ENCODE measurements at places on chromosomes 13 and 19.

- DNase-seq = no peak
These were observed 9.8 kb downstream of the AP1M1 start for GRCh38 chr19:16207490-16208025.

GRCh38 chr13:113383089-113383488, 19.2 kb upstream of the GRTP1 start:
- DNase-seq = no peak

GRCh38 chr19:47615714-47616113, 6.8 kb downstream of the BICRA start:
- no peak for DNase-seq

- no peak for DNase-seq
These were observed 115.8 kb downstream of the KATNAL1 start for GRCh38 chr13:30191491-30192100.

DNA sequence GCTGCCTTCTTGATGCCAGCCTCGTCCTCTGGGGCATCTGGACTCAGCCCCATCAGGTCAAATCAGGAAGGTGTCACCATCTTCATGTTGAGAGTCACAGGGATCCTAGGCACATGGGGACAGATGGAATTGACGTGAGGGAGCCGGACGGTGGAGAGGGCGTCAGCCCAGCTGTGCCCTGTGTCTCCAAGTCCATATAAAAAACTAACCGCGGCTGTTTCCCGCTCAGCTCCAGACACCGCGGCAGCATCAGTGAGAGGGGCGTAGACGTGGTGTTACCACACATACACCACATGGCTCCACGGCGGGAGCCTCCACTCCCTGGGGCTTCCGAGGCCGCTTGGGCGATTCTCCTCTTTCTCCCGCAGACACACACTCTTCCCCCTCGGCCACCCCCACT, 5.6 kb upstream of the PRR36 start:
- no peak for DNase-seq

DNA sequence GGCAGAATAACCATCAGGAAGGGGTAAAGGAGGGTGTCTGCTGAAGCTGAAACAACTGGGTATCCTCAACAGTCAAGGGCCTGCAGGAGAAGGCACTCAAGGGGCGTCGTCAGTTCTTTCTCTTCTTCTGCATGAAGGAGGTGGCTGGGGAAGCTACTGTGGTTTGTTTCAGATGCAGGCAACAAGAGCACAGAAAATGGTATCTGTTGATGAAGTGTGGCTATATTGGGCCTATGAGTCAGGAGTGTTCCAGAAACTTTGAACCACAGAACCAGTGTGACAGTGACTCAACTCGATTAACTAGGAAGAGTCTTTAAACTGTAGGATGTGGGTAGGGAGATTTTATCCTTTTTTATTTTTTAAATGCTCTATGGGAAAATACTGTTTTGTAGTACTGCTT, 686.3 kb downstream of the FGF9 start:
- DNase-seq = no peak

- DNase-seq = no peak
These were observed 3.9 kb downstream of the MIDN start for GRCh38 chr19:1252221-1252820.

DNA sequence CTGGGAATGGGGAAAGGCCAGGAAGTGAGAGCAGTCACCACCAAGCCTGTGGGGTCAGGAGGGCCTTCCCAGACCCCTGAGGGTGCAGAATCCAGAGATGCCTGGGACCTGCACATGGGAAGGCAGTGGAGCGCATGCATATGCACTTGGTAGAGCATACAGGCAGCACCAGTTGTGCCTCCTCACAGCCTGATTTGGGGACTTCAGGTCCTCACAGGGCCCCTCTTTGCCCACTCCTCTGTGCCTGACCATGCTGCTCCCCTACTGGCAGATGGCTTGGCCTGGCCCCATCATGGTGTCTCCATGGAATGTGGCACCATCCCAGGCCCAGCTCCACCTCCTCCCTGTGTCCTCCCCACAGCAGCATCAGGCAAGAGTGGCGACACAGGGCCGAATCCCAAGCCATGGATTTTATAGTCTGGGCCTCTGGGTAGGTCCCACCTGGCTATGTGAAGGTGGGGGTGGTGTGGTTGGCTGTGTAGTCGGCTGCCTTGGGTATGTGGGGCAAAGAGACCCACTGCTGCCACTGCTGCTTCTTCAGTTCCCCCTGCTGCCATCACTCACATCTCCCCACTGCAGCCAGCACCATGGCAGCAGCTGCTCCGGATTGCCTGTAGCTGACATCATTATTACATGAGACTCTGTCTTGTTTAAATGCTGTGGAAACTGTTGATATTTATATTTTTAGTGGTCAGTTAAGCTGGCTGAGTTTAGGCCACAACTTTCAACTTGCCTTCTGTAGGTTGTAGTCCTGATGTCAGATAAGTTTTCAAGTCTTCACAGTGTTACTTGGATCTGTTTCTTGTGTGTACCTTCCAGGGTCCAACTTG, 247.0 kb downstream of the GPC6 start:
- DNase-seq = no peak

DNA sequence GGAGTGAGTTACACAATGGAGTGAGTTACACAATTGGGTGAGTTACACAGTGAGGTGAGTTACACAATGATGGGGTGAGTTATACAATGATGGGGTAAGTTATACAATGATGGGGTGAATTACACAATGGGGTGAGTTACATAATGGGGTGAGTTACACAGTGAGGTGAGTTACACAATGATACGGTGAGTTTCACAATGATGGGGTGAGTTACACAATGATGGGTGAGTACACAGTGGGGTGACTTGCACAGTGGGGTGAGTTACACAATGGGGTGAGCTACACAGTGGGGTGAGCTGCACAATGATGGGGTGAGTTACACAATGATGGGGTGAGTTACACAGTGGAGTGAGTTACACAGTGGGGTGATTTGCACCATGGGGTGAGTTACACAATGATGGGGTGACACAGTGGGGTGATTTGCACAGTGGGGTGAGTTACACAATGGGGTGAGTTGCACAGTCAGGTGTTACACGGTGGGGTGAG, 52.5 kb upstream of the GAS6 start:
- no peak for DNase-seq

DNA sequence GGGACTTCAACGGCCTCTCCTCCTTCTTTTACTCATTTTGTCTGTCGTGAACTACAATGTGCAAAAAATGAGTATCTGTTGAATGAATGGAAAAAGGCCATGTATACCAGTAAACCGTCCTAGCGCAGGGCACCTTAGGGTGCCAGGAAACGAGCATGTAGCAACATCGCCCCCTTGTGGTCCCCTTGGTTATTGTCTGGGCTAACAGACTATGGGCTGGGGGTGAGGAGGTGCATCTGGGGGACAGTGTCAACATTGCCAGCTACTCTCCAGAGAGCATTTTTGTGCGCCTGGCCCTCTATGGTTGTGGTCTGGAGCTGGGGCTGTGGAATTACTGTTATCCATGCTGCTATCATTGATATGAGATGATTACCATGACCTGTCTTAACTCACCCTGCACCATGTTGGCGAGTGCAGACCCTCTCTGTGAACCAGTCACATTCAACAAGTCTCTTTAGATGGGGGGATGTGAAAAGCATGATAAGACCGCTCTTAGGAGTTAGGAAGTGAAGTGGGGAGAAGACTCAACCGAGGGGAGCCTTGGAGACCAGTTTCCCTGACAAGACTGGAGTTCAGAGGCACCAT, 22.8 kb upstream of the SIGLEC11 start:
- DNase-seq = peak; percentile 76

DNA sequence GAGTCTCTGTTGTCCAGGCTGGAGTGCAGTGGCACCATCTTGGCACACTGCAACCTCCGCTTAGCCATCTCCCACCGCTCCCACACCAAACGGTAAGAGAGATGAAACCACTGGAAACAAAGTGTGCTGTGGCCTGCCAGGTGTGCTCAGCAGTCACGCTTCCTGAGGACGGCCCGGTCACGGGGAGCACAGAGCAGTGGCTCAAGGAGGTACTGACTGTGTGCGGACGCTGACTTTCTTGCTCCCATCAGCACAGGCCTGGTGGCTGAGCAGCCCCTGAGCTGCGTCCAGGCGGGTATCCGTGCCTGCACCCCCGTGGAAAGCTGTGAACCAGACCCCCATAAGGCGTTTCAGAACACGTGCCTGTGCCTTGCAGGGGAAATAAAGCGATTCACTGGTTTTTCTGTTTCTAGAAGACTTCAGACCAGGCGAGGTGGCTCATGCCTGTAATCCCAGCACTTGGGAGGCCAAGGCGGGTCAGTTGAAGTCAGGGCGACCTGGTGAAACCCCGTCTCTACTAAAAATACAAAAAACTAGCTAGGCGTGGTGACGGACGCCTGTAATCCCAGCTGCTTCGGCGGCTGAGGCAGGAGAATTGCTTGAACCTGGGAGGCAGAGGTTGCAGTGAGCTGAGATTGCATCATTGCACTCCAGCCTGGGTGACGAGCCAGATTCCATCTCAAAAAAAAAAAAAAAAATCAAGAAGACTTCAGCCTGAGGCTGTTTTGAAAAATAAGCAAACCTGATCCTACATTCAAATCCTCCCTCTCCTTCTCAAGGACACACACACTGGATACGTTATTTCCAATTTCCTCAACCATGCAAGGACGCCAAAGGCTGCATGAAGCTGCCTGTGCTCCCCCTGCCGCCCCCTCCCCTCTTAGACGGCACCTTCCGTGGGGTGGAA, 25.5 kb downstream of the ADPRHL1 start:
- DNase-seq = no peak

- no peak for DNase-seq
These were observed 38.4 kb upstream of the CYP4F8 start for GRCh38 chr19:15576526-15577156.

GRCh38 chr13:99861771-99862170, 109.8 kb downstream of the ZIC5 start:
- no peak for DNase-seq

GRCh38 chr13:110434629-110435028, 126.9 kb downstream of the RAB20 start:
- no peak for DNase-seq

DNA sequence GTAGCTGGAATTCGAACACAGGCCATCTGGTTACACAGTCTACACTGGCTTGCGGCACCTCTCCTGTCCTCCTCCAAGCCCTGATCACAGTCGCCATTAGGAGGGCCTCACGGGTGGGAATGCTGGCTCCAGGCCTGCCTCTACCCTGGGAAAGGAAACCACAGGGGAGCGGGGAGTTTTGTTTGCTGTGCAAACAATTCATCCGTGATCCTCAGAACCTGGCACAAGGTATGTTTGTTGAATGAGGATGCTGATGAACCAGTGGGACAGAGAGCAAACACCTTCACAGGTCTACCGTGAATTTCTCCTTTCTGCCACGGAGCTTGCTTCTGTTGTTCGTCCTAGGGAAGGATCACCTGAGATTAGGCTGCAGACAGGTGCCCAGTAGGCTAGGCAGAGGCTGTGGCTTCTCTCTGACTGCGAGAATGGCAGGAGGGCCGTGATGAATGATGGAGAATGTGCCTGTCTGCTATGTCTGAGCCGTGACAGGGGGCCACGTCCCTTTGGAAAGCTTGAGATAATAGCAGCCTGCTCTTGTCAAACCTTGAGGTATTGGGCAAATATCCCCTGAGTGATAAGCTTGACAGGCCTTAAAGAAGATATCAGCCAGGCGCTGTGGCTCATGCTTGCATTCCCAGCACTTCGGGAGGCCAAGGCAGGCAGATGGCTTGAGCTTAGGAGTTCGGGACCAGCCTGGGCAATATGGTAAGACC, 36.7 kb downstream of the PIN1 start:
- no peak for DNase-seq

DNA sequence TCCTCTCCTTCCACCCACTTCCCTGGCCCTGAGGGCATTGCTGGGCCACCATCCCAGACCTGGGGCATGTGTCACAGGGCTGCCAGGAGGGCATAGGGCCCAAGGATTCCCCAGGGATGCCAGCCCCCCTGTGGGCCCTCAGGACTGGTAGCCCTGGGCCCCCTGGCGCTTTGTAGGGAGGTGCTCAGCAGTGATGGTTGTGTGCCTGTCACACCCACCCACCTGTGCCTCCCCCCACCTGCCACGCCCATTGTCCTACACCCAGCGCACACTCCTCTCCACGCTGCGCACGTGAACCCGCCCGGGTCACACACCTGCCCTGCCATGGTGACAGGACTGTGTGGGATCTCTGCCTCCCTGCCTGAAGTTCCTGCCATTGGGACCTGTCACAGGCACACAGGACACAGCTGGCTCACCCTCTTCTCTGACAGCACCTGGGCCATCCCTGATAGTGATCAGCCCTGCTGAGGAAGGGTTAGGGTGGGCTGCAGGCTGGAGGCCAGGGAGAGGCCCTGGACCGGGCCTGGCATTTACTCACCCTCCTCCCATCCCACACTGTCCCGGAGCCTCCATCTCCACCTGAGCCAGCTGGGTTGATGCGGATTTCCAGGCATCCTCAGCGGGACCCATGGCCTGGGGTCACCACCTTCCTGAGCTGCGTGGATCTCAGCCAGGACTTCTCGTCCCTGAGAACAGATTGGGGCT, 23.9 kb downstream of the WTIP start:
- no peak for DNase-seq

GRCh38 chr19:19335408-19336158, 15.0 kb downstream of the MAU2 start:
- no peak for DNase-seq

- no peak for DNase-seq
These were observed 53.0 kb upstream of the URAD start for GRCh38 chr13:28041501-28041900.

DNA sequence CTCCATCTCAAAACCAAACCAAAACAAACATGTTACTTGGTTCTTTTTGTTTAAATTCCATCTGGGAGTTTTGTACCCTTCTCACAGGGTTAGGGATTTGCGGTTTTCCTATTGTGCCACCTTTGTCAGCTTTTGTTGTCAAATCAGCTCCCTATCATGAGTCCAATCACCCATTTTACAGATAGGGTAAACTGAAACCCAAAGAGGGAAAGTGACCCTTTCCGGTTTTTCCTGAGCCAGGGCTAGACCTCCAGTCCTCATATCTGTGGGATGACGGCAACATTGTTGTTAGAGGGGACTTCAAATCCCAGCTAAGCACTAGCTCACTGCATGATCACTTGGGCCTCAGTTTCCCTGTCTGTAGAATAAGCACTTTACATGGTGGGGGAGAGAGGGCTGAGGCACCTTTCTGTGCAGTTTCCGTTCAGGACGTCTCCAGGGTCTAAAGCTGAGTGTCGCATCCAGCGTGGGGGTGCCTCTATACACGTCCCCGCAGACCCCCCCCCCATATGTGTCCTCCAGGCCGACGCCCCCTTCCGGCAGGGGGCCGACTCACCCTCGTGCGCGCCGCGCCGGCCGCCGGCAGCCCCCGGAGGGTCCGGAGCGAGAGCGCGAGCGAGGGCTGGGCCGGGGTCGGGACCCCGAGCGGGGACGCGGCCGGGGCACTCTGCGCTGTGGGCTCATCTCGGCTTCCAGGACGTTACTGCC, 3.9 kb downstream of the CCDC194 start:
- DNase-seq = no peak

DNA sequence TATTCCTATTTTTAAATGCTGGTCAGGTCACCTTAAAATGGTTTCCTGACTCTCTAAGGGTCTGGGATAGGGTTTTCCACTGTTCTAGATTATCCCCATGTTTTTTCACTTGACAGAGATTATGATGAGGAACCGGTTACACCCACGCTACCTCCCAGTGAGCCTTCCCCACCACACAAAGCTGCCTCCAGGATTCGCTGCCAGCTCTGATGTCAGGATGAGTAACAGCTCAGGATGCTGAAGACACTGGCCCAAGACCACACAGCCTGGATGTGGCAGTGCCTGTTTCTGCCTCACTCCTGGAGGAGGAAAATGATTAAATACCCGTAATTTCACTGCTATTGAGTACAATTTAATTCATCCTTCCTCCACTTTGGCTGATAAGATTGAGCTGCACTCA, 22.9 kb downstream of the ZNF114 start:
- DNase-seq = no peak

GRCh38 chr13:28110414-28110813, 10.0 kb upstream of the FLT3 start:
- DNase-seq = no peak

- no peak for DNase-seq
These were observed 173.5 kb upstream of the LSM14A start for GRCh38 chr19:33998739-33999345.

All from stimulated activated CD8-positive, alpha-beta memory T cell treated with anti-CD3 and anti-CD28 coated beads, Interleukin-4, amount 100 ng/mL, for 1 hour (primary cell).